ENCODE measurements at places on chromosomes 1 and 21.

DNA sequence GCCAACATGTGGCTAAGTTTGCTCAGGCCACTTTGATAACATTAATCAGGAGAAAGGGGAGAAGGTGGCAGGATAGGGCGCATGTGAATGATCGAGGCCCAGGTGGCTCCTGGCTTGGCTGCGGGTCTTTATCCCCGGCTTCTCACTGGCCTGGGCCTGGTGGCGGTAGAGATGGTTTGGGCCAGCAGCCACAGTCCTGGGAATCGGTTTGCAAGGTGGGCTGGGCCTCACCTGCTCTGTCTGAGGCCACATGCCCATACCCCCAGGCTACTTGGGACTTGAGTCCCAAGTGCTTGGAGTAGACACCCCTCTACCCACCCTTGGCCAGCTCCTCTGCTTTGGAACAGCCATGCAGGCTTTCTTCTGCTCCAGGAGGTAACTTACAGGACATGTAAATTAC is 49.7 kb upstream of the DISP3 start:
- no peak for DNase-seq

GRCh38 chr21:42839271-42840231 is 39.8 kb downstream of the WDR4 start:
- DNase-seq = no peak

- DNase-seq = no peak
Observed at GRCh38 chr1:39751595-39751994, 12.9 kb downstream of the PPIE start.

DNA sequence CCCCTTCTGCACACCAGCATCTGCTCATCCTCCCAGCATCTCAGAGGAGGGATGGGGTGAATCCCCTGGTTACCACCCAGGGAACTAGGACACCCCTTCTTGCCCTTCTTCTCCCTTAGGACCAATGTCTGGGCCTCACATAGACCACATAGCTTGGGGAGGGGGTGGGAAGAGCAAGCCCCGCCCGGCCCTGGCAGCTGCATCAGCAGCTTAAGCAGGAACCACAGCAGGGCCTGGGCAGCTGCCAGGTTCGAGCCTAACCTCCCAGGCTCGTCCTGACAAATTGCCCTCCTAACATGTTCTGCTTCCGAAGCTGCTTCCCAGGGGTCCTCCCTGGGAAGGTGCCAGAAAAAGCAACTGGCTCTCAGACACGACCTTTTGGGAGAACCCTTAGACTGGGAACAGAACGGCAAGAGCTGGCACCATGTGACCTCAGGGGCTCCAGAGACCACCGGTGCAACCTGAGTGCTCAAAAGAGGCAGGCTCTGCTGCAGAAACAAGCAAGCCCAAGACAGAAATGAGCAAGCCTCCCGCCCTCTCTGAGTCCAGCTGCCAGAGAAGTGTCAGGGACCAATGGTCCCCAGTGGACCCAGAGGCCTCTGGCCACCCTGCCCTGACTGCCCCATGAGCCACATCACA is 18.4 kb upstream of the CLSTN1 start:
- no peak for DNase-seq

DNA sequence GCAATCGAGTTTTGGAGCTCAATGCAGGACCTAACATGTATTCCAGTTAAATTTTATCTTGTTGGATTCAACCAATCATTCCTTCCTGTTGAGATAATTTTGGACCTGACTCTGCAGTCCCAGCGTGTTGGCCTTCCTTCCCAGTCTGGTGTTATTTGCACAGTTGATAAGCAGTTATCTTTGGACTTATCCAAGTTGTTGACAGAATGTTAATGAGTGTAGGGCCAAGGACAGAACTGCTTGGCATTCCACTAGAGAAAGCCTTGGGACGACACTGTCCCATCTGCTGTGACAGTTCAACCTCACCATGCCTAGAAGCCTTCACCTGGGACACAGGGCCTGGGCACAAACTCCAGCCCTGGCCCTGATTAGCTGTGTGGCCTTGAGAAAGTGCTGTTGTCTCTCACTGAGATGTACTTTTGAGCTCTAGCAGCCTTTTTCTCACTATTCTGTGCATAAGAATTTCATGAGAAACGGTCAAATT is 104.1 kb upstream of the SLC25A33 start:
- DNase-seq = no peak

DNA sequence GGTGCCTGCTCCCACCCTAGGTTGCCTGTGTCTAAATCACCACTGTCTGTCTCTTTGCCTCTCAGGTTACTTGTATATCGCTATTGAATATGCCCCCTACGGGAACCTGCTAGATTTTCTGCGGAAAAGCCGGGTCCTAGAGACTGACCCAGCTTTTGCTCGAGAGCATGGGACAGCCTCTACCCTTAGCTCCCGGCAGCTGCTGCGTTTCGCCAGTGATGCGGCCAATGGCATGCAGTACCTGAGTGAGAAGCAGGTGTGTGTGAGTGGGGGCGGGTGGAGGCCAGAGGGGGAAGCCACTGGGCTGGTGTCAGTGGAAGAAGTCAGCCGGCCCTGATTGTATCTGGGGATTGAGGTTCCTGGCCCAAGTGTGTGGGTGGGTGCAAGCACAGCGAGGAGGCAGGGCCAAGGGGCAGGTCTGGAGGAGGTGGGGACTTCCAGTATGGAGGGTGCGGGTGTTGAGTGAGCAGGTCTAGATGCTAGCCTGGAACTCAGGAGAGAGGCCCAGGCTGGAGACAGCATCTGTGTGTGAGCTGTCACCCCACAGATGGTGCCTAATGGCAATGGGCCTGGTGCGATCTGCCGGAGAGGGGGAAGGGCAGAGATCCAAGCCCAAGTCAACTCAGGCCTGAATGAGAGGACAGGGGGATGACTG is 17.2 kb downstream of the TIE1 start:
- DNase-seq = no peak

GRCh38 chr1:183585038-183585437 is 5.2 kb downstream of the NCF2 start:
- no peak for DNase-seq

GRCh38 chr1:162997499-162998285 is 71.5 kb upstream of the RGS4 start:
- DNase-seq = no peak

- DNase-seq = no peak
Observed at GRCh38 chr1:99748419-99748818, 18.0 kb downstream of the FRRS1 start.

- DNase-seq = no peak
Observed at GRCh38 chr1:115365738-115366137, 27.7 kb upstream of the NGF start.

GRCh38 chr1:116918714-116919357 is 9.1 kb downstream of the PTGFRN start:
- DNase-seq = no peak

DNA sequence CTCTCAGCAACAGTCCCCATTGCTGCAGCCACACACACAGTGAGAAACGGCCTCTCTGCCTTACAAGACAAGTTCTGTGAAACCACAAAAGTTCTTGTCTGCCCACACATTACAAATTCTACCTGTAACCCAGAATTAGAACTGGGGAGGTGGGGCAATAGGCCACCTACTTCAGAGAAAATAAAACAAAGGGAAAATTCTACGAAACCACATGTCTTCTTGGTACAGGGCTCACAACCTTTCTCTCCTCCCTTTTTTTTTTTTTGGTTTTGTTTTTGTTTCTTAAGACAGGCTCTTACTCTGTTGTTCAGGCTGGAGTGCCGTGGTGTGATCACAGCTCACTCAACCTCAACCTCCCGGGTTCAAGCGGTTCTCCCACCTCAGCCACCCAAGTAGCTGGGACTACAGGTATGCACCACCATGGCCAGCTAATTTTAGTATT is 30.2 kb downstream of the LPAR3 start:
- DNase-seq = no peak

GRCh38 chr21:38631206-38631605 is 132.9 kb upstream of the ERG start:
- no peak for DNase-seq

- DNase-seq = no peak
Observed at GRCh38 chr1:187415065-187415464, 586.3 kb downstream of the PLA2G4A start.

DNA sequence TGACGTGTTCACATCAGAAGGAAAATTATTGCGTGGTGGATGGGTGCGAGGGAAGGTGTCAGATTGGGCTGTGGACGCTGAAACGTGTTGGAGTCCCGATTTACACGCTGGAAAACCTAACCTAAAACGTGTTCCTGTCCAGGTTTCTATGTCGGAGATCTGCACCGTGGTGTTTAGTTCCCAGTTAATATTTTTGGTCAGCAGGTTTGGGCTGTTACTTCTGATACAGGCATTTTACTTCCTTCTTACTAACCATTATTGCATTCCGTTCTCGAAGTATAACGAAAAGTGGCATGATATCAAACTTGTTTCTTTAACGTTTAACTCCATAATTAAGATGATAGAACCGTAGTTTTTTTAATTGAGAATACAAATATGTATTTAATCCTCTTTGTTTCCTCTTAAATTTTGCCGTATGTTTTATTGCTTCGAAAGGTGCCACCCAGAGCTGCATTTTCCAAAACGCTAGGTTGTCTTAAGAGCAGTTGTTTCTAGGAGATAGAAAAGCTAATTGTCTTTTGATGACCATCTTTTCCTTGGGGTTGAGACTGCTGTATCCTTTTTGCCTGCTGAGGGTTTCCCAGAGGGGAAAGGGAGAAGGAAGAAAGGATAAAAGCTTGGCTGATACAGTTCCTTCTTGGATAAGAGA is 1.3 kb downstream of the ADARB1 start:
- DNase-seq = no peak

DNA sequence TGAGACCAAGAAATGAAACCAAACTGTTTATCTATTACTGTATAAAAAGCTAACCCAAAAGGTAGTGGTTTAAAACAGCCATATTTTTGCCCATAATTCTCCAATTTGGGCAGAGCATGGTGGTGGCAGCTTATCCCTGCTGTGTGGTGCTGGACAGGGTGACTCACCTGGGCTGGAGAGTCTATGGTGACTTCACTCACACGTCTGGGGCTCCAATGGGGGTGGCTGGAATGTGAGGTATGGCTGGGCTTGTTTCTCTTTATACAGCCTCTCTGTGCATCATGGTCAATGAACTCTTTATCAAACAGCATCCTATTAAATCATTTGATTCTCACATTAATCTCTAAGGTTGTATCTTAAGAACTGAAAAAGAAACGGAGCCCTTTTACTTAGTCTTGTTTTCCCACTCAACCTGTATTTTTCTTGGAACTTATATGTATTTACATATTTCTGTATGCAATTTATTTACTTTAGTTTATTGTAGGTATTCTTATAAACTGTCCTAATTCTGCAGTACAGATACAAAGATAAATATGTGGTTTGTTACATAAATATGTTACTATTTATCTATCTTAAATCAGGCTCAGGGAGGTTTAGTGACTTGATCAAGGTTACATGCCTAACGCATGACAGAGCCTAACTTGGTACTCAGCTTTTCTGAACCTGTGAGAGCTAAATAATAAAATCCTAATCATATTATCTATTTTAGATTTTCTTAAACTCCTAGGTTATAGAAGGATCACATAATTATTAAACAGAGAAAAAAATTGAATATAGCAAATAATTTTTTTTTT is 37.5 kb upstream of the WLS start:
- no peak for DNase-seq

GRCh38 chr1:162456323-162456722 is 41.3 kb upstream of the UHMK1 start:
- DNase-seq = no peak

GRCh38 chr1:193533853-193534252 is 347.4 kb upstream of the B3GALT2 start:
- DNase-seq = no peak

DNA sequence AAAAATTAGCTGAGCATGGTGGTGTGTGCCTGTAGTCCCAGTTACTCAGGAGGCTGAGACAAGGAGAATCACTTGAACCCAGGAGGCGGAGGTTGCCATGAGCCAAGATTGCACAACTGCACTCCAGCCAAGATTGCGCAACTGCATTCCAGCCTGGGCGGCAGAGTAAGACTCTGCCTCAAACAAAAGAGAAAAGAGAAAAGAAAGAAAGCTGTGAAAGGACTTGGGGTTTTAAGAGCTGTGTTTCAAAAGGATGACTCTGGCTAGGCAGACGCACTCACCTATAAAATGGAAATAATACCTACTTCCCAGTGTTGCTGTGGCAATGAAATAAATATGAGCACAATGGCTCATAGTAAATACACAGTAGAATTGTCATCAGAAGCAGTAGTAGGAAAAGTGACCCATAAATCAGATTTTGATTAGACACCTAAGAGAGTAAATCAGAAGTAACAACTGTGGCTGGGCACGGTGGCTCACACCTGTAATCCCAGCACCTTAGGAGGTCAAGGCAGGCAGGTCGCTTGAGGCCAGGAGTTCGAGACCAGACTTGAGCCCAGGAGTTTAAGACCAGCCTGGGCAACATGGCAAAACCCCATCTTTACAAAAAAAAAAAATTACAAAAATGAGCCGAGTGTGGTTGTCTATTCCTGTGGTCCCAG is 45.9 kb upstream of the PUM1 start:
- no peak for DNase-seq

GRCh38 chr1:117594261-117594990 is 11.4 kb upstream of the TENT5C start:
- DNase-seq = no peak

GRCh38 chr1:147384804-147385203 is 142.3 kb downstream of the CHD1L start:
- DNase-seq = no peak

- no peak for DNase-seq
Observed at GRCh38 chr1:31700468-31701090, 3.2 kb downstream of the COL16A1 start.

DNA sequence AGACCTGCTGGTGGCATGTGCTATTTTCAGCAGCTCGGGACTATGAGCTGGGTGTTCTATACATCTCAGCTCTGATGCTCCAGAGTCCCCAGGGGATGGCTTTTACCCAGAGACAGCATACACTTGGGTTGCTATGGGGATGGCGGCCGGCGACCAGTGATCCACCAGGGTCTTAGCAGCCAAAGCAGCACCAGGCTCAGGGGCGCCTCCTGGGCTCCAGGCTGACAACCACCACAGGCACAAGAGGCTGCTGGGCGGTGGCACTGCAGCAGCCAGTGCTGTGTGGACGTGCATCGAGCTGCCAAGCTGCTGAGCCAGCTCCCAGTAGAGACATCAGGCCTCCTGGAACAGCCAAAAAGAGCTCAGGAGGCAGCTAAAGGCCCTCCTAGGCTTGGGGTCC is 37.6 kb upstream of the CLSTN1 start:
- no peak for DNase-seq

DNA sequence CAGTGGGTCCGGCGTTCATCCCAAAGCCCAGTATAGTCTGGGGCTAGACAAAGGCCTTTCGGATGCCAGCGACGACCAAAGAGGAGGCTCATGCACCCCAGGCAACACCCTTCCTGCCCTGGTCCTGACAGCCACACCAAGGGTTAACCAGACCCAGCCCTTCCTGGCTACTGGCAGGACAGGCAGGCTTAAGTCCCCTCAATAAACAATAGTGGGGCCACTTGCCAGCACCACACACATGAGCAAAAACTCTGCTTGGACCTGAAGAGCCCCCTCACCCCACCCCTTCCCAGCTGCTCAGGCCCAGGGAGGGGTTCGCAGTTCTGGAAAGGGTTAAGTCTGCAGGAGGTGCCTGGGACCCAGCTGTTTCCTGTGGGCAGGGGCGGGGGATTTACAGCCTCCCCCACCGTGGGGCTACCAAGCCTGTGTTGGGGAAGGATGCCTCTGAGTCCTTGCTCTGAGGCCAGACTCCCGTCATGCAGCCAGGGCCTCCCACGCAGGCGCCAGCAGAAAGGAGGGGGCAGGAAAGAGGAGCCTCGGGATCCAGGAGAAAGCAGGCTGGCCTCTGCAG is 18.2 kb downstream of the PHLDA3 start:
- DNase-seq = no peak

Measured in cortex of kidney (tissue), 1 donor.